HepG2 (cell line): ENCODE measurements at places on chromosomes 16 and 17. TPM values are rescaled to one million over a fixed set of nuclear protein-coding genes. Genes with fewer than 3 reads are reported as not detected.
A peak's percentile ranks its signal among the peaks of the same experiment; 100 is the strongest.

Gene G6PC1
- 0.56 and 1.7 TPM in 2 replicates for total RNA-seq

Gene KAT7
- total RNA-seq: 39.2 and 43.8 TPM in 2 replicates

Gene CCL17
- not detected in 2 replicates for total RNA-seq

Gene SPIRE2
- 7.6 and 13.3 TPM in 2 replicates for total RNA-seq

Gene CETP
- 0.31 TPM in 1 of 2 replicates, not detected in the other for total RNA-seq

Gene OR1A1
- not detected in 2 replicates for total RNA-seq

- H3K36me3 ChIP-seq: no peaks in the 10 kb centered on the region
- no peak overlapping the region for H3K27ac ChIP-seq
- H3K4me1 ChIP-seq: peaks cover 86% of the 10 kb centered on the region
- peak overlapping the region; percentile 25; the same call in 1 of the 2 replicates for H3K4me3 ChIP-seq
Measured at GRCh38 chr17:75093548-75094158, 5.9 kb downstream of the SLC16A5 start.

- peak overlapping the region; percentile 75 for H3K27ac ChIP-seq
- no peaks in the 10 kb centered on the region; the same call in 2 of the 3 replicates for H3K27me3 ChIP-seq
- peaks cover 22% of the 10 kb centered on the region for H3K36me3 ChIP-seq
- peak; percentile 77 for DNase-seq
Measured at GRCh38 chr17:7561028-7561575, 617 bp upstream of the SENP3 start.

GRCh38 chr16:12459391-12460063, 344.2 kb downstream of the CPPED1 start:
- H3K4me1 ChIP-seq: peaks cover 25% of the 10 kb centered on the region
- no peak for DNase-seq
- no peaks in the 10 kb centered on the region for H3K36me3 ChIP-seq
- H3K27me3 ChIP-seq: no peaks in the 10 kb centered on the region

- H3K27me3 ChIP-seq: no peaks in the 10 kb centered on the region
- no peak overlapping the region for H3K27ac ChIP-seq
- H3K4me3 ChIP-seq: no peak overlapping the region
- DNase-seq: no peak
- H3K36me3 ChIP-seq: peaks cover 35% of the 10 kb centered on the region; the same call in 2 of the 3 replicates
Measured at GRCh38 chr16:1759511-1759910, 11.8 kb downstream of the NME3 start.

GRCh38 chr17:64025732-64026294, 5.4 kb upstream of the ICAM2 start:
- peak; percentile 82 for DNase-seq
- H3K27ac ChIP-seq: no peak overlapping the region
- H3K4me1 ChIP-seq: peaks cover 52% of the 10 kb centered on the region
- no peak overlapping the region; the same call in 1 of the 2 replicates for H3K4me3 ChIP-seq
- no peaks in the 10 kb centered on the region for H3K27me3 ChIP-seq

- no peaks in the 10 kb centered on the region for H3K36me3 ChIP-seq
- H3K4me3 ChIP-seq: no peak overlapping the region
- H3K27me3 ChIP-seq: no peaks in the 10 kb centered on the region
Measured at GRCh38 chr16:21590796-21591195, 8.6 kb upstream of the METTL9 start.

GRCh38 chr17:61639818-61640217, 48.8 kb upstream of the NACA2 start:
- no peaks in the 10 kb centered on the region for H3K4me1 ChIP-seq
- no peak for DNase-seq
- H3K27ac ChIP-seq: no peak overlapping the region
- H3K27me3 ChIP-seq: no peaks in the 10 kb centered on the region; the same call in 2 of the 3 replicates
- no peaks in the 10 kb centered on the region for H3K36me3 ChIP-seq

DNA sequence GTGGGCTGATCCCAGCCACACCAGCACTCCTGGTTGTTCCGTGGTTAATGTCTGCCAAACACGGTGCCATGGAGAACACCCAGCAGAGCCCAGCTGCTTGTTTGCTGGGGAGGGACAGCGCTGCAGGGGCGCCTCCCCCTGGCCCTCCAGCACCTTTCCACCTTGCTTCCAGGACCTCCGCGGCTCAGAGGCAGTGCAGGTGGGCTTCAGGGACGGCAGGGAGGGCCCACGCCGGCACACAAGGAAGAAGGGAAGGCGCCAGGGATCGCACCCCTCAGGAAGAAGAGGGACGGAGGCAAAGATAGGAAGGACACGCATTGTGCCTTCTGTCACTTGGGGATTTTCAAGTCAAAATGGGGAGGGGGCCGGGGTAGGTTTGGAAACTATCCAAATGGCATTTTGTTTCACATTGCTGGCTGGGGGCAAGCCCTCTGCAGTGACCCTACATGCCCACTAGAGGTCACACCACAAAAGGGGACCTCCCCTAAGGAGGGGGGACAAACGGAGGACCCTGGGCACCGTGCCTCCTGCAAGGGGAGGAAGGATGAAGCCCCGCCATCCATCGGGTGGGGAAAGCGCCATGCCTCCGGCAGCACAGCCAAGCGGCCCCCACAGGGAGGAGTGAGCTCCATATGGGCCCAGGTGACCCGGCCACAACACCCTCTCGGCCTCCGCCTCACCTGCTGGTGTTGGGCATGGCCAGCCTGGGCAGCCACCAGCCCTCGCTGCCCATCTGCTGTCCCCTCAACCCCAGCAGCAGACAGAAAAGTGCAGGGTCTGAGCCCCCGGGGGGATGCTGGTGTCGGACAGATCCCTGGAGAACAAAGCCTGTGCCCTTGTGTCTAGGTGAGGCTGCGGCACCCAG, 7.5 kb upstream of the C16orf95 start:
- H3K4me3 ChIP-seq: no peak overlapping the region
- H3K36me3 ChIP-seq: peaks cover 51% of the 10 kb centered on the region
- no peaks in the 10 kb centered on the region for H3K4me1 ChIP-seq
- H3K27me3 ChIP-seq: no peaks in the 10 kb centered on the region
- DNase-seq: peak; percentile 46
- H3K27ac ChIP-seq: no peak overlapping the region

GRCh38 chr17:73822371-73822770, 178.1 kb upstream of the SDK2 start:
- H3K36me3 ChIP-seq: no peaks in the 10 kb centered on the region
- H3K4me1 ChIP-seq: peaks cover 15% of the 10 kb centered on the region
- H3K4me3 ChIP-seq: no peak overlapping the region

GRCh38 chr16:49858200-49859124, 2.5 kb upstream of the ZNF423 start:
- H3K27ac ChIP-seq: no peak overlapping the region
- peaks cover 7% of the 10 kb centered on the region for H3K4me1 ChIP-seq
- no peak for DNase-seq
- no peak overlapping the region for H3K4me3 ChIP-seq
- no peaks in the 10 kb centered on the region for H3K36me3 ChIP-seq

GRCh38 chr17:79084291-79085153, 9.9 kb downstream of the ENGASE start:
- H3K4me1 ChIP-seq: no peaks in the 10 kb centered on the region
- no peak for DNase-seq
- H3K36me3 ChIP-seq: peaks cover 19% of the 10 kb centered on the region
- no peaks in the 10 kb centered on the region for H3K27me3 ChIP-seq
- H3K27ac ChIP-seq: no peak overlapping the region

GRCh38 chr17:79146562-79146961, 71.9 kb downstream of the ENGASE start:
- H3K36me3 ChIP-seq: no peaks in the 10 kb centered on the region
- H3K27ac ChIP-seq: no peak overlapping the region
- DNase-seq: no peak
- no peaks in the 10 kb centered on the region for H3K4me1 ChIP-seq

- no peak for DNase-seq
- no peak overlapping the region for H3K4me3 ChIP-seq
- no peak overlapping the region for H3K27ac ChIP-seq
- no peaks in the 10 kb centered on the region for H3K36me3 ChIP-seq
Measured at GRCh38 chr17:9204637-9205329, 183.5 kb downstream of the NTN1 start.

DNA sequence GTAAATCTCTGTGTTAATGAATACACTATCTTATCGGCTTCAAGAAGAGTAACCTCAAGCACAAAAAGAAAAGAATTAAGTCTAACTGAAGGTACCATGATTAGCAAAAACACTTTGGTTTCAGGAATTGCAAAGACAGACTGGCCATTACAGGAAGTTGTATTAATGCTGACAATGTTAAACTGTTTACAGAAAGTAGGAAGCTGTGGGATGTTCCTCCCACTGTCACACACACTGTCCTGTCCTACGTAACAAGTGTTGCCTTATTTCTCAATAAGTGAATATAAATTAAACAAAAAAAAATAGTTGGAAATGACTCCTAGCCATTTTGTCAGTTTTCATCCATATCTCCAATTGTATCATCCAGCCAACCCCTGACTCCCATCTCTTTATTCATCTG, 8.6 kb downstream of the GNA13 start:
- no peak overlapping the region for H3K27ac ChIP-seq
- peaks cover 40% of the 10 kb centered on the region for H3K4me1 ChIP-seq
- no peak overlapping the region for H3K4me3 ChIP-seq
- H3K36me3 ChIP-seq: peaks cover 11% of the 10 kb centered on the region

- H3K27ac ChIP-seq: no peak overlapping the region
- peaks cover 29% of the 10 kb centered on the region for H3K36me3 ChIP-seq
- no peak for DNase-seq
- no peaks in the 10 kb centered on the region for H3K27me3 ChIP-seq
- no peak overlapping the region for H3K4me3 ChIP-seq
- peaks cover 56% of the 10 kb centered on the region for H3K4me1 ChIP-seq
Measured at GRCh38 chr16:69669577-69669976, 56.8 kb downstream of the NQO1 start.

GRCh38 chr17:64974750-64975317, 55.6 kb upstream of the LRRC37A3 start:
- peaks cover 29% of the 10 kb centered on the region for H3K4me1 ChIP-seq
- no peak for DNase-seq
- H3K4me3 ChIP-seq: peak overlapping the region; percentile 86

- peaks cover 3% of the 10 kb centered on the region; the same call in 1 of the 2 replicates for H3K36me3 ChIP-seq
- H3K27me3 ChIP-seq: no peaks in the 10 kb centered on the region
- peak overlapping the region; percentile 87 for H3K27ac ChIP-seq
- H3K4me3 ChIP-seq: peak overlapping the region; percentile 80
- H3K4me1 ChIP-seq: peaks cover 36% of the 10 kb centered on the region
Measured at GRCh38 chr17:81635973-81636504, 873 bp downstream of the NPLOC4 start.

DNA sequence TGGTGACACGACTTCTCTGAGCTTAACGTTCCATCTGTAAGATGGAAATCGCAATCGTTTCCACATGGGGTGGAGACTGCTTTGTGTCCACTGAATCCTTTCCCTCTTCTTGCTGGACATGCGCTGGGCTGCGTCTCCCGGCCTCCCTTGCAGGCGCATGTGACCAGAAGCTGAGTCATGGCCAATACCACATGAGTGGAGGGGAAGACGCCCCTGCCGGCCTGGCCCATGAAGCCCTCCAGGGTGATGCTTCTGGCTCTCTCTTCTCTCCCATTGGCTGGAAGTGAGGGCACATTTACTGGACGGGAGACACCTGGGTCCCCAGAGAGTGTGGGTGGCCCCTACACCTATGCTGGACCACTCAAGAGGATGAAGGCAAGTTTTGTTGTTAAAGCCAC, 71.1 kb downstream of the DYNLRB2 start:
- DNase-seq: no peak
- no peaks in the 10 kb centered on the region for H3K36me3 ChIP-seq
- no peak overlapping the region for H3K27ac ChIP-seq
- no peaks in the 10 kb centered on the region for H3K4me1 ChIP-seq
- no peak overlapping the region for H3K4me3 ChIP-seq

GRCh38 chr16:16080465-16081065, 131.1 kb downstream of the ABCC1 start:
- no peak for DNase-seq
- no peaks in the 10 kb centered on the region for H3K4me1 ChIP-seq
- peaks cover 75% of the 10 kb centered on the region for H3K36me3 ChIP-seq
- no peak overlapping the region for H3K4me3 ChIP-seq

DNA sequence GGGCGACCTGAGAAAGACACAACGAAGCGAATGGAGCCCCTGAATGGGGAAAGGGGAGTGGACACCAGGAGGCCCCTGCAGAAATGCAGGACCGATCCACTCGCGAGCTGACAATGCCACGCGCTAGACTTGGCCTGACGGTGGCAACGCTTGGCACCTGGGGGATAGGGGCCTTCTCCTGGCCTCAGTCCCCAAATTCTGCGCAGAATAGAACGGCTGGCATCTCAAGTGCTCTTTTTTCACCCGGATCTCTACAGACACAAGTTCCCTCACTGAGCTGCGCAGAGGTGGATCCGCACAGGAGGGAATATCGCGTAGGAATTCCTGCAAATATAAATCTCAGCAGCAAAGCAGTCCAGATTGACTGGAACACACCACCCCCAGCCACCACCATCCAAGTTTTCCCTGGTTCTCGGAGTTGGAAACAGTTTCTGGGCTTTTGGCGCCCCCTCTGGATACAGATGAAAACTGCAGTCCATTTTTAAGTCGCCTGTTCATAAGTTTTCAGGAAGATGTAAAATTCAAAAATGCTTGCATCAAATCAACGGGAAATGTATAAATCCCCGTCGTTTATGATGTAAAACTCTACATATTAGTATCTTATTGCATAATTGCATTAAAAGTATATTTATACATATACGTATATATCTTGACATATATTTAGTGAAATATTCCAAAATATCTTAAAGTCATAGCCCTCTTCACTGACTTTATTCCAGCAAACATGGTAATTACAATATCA, 2.3 kb upstream of the SOX9 start:
- peaks cover 10% of the 10 kb centered on the region for H3K36me3 ChIP-seq
- DNase-seq: peak; percentile 75
- peaks cover 27% of the 10 kb centered on the region for H3K4me1 ChIP-seq
- H3K4me3 ChIP-seq: peak overlapping the region; percentile 86
- no peak overlapping the region for H3K27ac ChIP-seq

DNA sequence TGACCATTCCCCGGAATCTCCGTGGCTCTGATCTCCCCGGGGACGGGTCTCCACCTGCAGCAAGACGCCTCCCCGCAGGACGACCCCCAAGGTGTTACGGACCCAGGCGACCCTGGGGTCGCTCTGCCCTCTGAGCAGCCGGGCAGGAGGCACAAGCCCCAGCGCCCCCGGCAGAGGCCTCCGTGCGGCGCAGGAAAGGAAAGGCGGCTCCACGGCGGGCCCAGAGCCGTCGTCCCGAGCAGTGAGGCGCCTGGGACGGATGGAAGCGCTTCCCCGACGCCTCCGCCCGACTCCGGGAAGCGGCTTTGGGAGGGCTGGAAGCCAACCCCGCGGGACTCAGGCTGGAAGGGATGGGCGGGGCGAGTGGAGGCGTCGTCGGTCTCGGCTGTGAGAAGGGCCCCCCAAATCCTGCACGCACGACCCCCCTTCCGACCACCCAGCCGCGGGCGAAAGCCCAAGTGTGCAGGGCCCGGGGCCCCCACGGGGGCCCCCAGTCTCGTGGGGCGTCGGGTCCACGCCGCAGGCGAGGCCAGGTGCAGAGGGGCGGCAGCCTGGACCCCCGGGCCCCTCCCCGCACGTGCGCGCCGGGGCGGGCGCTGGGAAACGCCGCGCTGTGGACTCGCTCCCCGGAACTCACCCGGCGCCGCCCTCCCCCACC, 32.7 kb upstream of the RPH3AL start:
- peak overlapping the region; percentile 56 for H3K27ac ChIP-seq
- peak overlapping the region; percentile 57 for H3K4me3 ChIP-seq
- H3K27me3 ChIP-seq: 0 out of 2 replicates have a peak, but pooled peaks cover 1% of the 10 kb centered on the region
